ENCODE measurements at places on chromosomes 2 and 18. TPM values are rescaled to one million over a fixed set of nuclear protein-coding genes. Genes with fewer than 3 reads are reported as not detected.

DNA sequence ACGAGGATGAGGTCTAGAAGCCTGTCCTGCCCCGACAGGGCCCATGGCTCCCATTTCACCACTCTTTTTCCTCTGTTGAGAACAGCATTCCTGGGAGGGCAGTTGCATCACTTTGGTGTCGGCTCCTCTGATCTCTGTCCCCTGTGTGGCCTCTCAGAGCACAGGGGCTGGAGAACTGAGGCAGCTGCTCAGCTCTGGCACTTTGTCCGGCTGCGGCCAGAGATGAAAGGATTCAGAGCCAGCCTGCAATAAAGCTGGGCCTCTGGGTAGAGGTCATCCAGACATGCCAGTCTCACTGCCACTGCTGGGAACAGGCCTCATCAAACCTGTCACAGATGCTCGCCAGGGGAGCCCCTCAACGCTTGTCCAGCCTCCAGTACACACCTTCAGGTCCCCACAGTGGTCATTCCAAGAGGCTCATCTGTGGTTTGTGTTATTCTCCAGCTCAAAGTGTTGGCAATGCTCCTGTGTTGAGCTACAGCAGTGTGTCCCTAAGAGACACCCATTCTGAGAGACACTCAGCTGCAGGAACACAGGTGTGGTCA lies 13.1 kb upstream of the ROCK2 start:
- DNase-seq, result no peak

Gene HAAO
- total RNA-seq, result 1.2 TPM

DNA sequence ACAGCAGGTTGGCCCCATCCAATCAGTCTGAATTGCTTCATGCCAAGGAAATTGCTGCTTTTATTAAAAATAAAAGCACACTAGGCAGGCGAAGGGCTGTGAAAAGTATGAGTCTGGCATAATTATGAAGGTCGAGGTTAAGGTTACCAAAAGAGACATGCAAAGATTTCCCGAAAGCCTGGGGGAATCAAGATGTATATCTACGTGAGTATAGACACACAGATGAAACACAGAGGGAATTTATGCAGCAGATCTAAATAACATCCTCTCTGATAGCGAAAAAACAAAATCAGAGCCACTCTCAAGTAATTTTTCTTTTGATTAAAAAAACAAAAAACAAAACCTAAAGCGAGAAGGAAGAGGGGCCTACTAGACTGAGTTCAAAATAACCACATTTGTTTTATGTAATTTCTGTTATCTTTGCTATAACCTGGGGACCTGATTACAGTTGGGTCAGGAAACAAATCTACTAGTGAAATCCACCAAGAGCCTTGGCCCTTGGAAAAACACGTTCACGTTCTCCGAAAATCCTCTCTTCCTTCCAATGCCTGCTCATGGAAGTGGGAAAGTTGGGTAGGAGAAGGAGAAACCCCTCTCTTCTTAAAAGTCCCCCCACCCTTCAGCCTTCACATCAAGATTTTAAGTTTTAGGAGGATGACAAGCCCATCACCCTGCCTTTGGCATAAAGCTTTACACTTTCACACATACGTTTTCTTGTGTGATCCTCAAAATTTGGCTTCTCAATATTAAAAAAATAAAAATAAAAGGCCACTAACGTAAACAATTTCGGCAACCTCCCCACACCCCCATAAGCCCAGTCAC lies 1.4 kb downstream of the AAK1 start:
- DNase-seq, result no peak

DNA sequence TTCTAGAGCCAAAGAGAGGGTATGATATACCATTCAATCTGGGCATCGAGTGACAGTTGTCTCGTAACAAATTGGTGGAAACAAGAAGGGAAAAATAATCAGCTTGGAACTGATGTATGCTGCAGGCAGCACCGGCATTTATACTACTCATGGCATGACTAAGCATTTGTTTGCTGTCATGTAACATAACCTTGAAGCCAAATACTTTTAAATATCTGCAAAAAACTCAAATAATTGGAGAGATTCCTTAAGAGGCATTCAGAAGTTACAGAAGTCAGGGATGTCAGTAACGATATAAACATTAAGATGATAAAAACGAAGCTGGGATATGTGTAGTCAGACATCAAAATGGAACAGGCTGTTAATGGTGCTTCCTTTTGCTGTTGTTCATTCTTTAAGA lies 157.3 kb upstream of the MMADHC start:
- DNase-seq, result peak; percentile 62

DNA sequence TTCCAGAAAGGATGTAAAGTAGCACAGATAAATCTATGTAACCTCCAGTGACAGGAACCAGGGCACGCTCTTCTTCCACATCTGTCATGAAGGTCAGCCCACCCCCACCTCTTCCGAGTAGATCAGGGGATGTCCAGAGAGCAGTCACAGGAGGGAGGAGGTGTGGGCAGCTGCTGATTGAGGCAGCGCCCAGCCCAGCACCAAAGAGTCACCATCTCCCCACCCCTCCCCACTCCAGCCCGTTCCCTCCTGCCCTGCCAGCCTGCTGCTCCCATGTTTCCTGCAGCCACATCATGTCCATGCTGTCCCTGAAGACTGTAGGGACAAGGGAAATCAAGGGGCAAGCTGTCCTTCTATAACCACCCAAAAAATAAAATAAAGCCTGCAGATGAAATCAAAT lies 269.8 kb downstream of the BCL11A start:
- no peak for DNase-seq

GRCh38 chr2:160266037-160266551 lies 66.0 kb upstream of the ITGB6 start:
- DNase-seq, result no peak

Gene FKBP1B
- total RNA-seq, result 28.5 TPM

DNA sequence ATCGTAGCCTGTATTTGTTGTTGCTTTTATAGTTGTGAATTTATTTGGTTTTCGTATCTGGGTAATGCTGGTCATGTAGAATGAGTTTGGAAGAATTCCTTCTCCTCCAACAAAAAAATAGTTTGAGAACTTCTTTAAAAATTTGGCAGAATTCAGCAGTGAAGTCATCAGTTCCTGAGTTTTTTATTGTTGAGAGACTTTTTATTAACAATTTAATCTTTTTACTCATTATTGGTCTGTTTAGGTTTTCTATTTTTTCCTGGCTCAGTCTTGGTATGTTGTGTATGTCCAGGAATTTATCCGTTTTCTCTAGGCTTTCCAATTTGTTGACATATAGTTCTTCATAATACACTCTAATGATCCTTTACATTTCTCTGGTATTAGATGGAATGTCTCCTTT lies 1613.3 kb upstream of the PIK3C3 start:
- DNase-seq, result no peak

DNA sequence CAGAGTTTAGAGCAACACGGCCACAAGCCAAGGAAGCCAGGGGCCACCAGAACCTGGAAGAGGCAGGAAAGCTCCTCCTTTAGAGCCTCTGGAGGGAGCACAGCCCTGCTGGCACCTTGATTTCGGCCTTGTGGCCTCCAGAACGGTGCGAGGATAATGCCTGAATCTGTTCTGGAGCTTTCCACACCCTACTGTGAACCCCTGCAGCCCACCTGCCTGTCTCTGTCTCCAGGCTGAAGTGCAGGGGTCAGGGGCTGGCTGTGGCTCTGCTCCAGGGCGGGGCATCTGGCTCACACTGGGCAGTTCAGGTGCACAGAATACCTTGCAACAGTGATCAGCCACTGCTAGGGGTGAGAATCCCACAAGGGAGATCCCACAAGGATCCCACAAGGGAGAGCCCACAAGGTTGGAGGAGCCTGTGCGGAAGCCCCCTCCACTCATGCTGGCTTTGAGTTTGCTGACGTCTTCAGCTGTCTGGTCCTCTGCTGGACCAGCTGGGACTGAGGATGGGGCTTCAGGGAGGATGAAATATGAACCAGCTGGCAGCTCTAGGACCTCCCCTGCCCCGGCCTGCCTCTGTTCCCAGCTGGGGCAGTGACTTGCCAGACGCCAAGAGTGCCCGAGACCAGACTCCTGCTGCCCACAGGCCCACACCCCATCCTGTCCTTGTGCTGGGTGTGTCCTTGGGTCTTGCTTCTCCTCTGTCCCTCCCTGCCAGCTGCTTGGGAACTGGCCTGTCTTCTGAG lies 56.4 kb upstream of the OTOS start:
- no peak for DNase-seq

Gene MEP1B
- total RNA-seq, result not detected

GRCh38 chr2:158586491-158586890 lies 129.7 kb downstream of the PKP4 start:
- peak; percentile 50 for DNase-seq

- DNase-seq, result no peak
Observed at GRCh38 chr18:71352618-71353017, 1063.8 kb downstream of the SOCS6 start.

Gene TNP1
- not detected for total RNA-seq

Gene AOX1
- 8.0 TPM for total RNA-seq

DNA sequence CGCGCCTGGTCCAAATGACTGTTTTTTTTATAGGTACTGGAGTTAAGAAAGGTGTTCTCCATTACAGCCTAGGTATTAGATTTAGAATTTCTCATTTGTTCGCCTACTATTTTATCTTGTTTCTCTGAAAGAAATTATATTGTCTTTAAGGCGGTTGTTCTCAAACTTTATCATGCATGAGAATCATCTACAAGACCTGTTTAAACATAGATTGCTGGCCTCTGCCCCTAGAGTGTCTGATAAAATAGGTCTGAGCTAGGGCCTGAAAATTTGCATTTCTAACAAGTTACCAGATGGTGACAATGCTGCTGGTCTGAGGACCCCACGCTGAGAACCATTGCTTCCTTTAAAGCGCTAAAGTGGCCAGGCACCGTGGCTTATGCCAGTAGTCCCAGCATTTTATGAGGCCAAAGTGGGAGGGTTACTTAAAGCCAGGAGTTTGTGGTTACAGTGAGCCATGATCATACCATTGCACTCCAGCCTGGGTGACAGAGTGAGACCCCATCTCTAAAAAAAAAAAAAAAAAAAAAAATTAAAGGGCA lies 34.0 kb upstream of the RNF138 start:
- DNase-seq, result no peak

Gene SATB2
- 2.3 TPM for total RNA-seq

Data from renal cortical epithelial cell (primary cell).